ENCODE measurements at places on chromosomes 12 and 14.

- DNase-seq: no peak
These were observed 797 bp downstream of the UNG start for GRCh38 chr12:109098183-109098604.

- DNase-seq: no peak
These were observed 355.5 kb downstream of the KCNH5 start for GRCh38 chr14:62689733-62690132.

GRCh38 chr14:58562141-58562540 is 75.6 kb upstream of the DACT1 start:
- no peak for DNase-seq

GRCh38 chr12:104355630-104356029 is 52.1 kb downstream of the EID3 start:
- no peak for DNase-seq

- no peak for DNase-seq
These were observed 519.9 kb downstream of the C12orf50 start for GRCh38 chr12:87509237-87509820.

GRCh38 chr12:56476972-56477432 is 8.6 kb downstream of the SPRYD4 start:
- DNase-seq: no peak

- DNase-seq: no peak
These were observed 946 bp downstream of the RNU4-2 start for GRCh38 chr12:120290609-120291305.

- DNase-seq: no peak
These were observed 160.0 kb downstream of the TPH2 start for GRCh38 chr12:72098622-72099021.

DNA sequence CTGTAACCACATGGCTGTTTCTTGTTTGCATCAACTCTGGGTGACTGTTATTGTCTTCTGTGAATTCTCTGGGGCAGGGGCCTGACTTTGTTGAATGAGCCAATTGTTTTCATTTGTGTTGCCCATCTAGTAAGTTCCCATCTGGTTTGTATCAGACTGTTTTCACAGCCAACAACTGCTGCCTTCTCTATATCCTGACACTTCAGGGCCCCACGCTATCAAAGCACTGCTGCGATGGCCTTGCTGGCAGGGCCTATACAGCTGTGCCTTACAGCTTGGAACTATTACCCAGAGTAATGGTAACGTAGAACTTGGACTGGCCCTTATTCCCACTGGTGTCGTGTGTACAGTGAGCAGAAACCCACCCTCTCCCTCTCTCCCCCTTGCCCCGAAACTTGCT is 104.3 kb upstream of the DACT1 start:
- peak; percentile 46 for DNase-seq

- DNase-seq: no peak
These were observed 319.3 kb upstream of the NOVA1 start for GRCh38 chr14:26917086-26917485.

GRCh38 chr14:95260537-95261361 is 59.0 kb downstream of the CLMN start:
- DNase-seq: no peak

DNA sequence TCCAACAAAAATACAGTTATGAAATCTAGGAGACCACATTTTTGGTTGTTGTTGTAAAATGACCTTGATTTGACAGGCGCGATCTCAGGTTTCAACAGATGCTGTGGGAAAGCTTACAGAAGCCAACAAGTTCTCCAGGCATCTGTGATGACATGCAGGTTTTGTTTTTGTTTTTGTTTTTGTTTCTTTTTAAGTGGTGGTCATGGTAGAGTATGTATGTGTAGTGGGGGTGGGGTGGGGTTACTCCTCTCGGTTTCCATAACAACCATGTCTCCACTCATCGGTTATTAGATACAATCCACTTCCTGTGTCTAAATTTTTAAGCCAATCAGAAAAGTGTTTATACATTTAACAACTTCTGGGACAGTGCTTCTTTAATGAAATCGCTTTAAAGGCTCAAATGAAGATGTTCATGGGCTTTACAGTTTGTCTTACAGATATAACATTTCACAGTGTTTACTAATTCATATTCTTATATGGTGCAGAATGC is 199.9 kb upstream of the FOXN3 start:
- DNase-seq: no peak
